ENCODE measurements at places on chromosomes 2 and 18.

GRCh38 chr2:39476524-39476923 lies 39.4 kb upstream of the MAP4K3 start:
- no peak overlapping the region for H3K27ac ChIP-seq
- no peaks in the 10 kb centered on the region for H3K4me1 ChIP-seq
- no peaks in the 10 kb centered on the region for H3K36me3 ChIP-seq
- no peak overlapping the region for H3K4me3 ChIP-seq
- no peak for DNase-seq

DNA sequence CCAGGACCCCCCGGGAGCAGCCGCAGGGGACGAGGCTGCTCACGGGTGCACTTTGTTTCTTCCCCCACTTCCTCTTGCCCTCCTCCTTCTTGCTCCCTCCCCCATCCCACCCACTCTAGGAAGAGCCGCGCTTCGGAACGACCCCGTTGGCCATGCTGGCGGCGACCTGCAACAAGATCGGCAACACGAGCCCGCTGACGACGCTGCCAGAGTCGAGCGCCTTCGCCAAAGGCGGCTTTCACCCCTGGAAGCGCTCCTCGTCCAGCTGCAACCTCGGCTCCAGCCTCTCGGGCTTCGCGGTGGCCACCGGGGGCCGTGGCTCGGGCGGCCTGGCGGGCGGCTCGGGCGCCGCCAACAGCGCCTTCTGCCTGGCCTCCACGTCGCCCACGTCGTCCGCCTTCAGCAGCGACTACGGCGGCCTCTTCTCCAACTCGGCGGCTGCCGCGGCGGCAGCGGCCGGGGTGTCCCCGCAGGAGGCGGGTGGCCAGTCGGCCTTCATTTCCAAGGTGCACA lies 1.3 kb downstream of the SP9 start:
- no peak for DNase-seq
- no peak overlapping the region for H3K27ac ChIP-seq
- H3K36me3 ChIP-seq, result no peaks in the 10 kb centered on the region
- H3K4me3 ChIP-seq, result peak overlapping the region; percentile 75
- H3K4me1 ChIP-seq, result peaks cover 69% of the 10 kb centered on the region
- H3K27me3 ChIP-seq, result peaks cover 81% of the 10 kb centered on the region

- H3K4me1 ChIP-seq, result no peaks in the 10 kb centered on the region
- no peaks in the 10 kb centered on the region for H3K36me3 ChIP-seq
- no peak overlapping the region for H3K27ac ChIP-seq
- peaks cover 4% of the 10 kb centered on the region for H3K27me3 ChIP-seq
- DNase-seq, result no peak
Measured at GRCh38 chr2:126811101-126811500, 87.6 kb upstream of the TEX51 start.

GRCh38 chr2:22600156-22600555 lies 784.8 kb upstream of the KLHL29 start:
- no peak for DNase-seq
- no peaks in the 10 kb centered on the region for H3K4me1 ChIP-seq
- H3K36me3 ChIP-seq, result no peaks in the 10 kb centered on the region
- H3K4me3 ChIP-seq, result no peak overlapping the region
- H3K27me3 ChIP-seq, result no peaks in the 10 kb centered on the region

DNA sequence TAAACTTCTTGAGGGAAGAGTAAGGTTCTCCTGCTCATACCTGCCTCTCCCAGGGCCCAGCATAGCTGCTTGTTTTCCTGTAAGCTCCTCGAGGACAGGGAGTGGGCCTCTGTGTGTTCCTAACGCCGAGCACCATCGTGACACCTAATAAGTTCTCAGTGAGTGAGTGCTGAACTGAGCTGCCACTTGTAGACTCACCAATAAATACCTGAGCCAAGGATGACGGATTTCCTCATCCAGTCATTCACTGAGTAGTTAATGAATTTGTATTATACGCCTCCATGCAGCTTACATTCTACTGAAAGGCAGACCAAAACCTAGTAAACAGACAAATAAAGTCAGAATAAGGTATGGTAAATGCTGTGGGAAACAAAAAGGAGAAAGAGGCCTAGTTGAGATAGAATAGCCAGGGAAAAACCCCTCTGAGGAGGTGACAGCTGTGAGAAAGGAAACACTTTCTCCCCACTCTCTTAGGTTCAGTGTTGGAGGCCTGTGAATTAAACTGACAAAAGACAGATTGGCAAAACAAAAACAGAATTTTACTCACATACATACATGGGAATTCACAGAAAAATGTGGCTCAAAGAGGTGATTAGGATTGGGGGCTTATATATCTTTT lies 138.6 kb downstream of the B3GNT2 start:
- H3K4me1 ChIP-seq, result no peaks in the 10 kb centered on the region
- H3K27me3 ChIP-seq, result no peaks in the 10 kb centered on the region
- DNase-seq, result no peak
- no peak overlapping the region for H3K4me3 ChIP-seq
- H3K36me3 ChIP-seq, result no peaks in the 10 kb centered on the region
- no peak overlapping the region for H3K27ac ChIP-seq

DNA sequence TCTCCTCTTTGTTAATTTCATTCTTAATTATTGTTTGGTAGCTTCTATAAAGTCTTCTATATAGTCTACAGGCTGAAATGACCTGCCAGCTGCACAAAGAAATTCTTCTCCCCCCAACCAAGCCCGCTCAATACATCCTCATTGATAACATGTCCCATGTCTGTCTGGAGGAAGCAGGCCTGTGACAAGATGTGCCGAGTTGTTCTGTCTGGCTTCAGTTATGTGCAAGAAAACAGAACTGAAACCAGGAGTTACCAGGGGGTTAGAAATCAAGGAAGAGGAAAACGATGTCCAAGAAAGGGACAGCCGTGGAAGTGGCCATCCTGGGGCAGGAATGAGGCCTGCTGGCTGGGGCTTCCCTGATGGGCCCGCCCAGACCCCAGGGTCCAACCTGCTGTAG lies 57.6 kb downstream of the MTCL1 start:
- H3K4me3 ChIP-seq, result no peak overlapping the region
- no peaks in the 10 kb centered on the region for H3K4me1 ChIP-seq
- H3K36me3 ChIP-seq, result no peaks in the 10 kb centered on the region
- DNase-seq, result no peak
- peaks cover 10% of the 10 kb centered on the region for H3K27me3 ChIP-seq

GRCh38 chr2:111930875-111931274 lies 32.5 kb downstream of the MERTK start:
- H3K27ac ChIP-seq, result no peak overlapping the region
- DNase-seq, result no peak
- no peak overlapping the region for H3K4me3 ChIP-seq
- no peaks in the 10 kb centered on the region for H3K27me3 ChIP-seq
- H3K36me3 ChIP-seq, result no peaks in the 10 kb centered on the region
- H3K4me1 ChIP-seq, result no peaks in the 10 kb centered on the region

GRCh38 chr2:121860033-121860757 lies 104.7 kb downstream of the TSN start:
- DNase-seq, result no peak
- H3K27me3 ChIP-seq, result no peaks in the 10 kb centered on the region
- H3K27ac ChIP-seq, result no peak overlapping the region
- H3K4me3 ChIP-seq, result no peak overlapping the region
- H3K36me3 ChIP-seq, result no peaks in the 10 kb centered on the region
- H3K4me1 ChIP-seq, result no peaks in the 10 kb centered on the region
